Stimulated activated naive CD8-positive, alpha-beta T cell treated with anti-CD3 and anti-CD28 coated beads, Interleukin-15, amount 100 ng/mL, for 72 hours (primary cell): ENCODE measurements at places on chromosomes 16 and 17.
A peak's percentile ranks its signal among the peaks of the same experiment; 100 is the strongest.

- DNase-seq, result no peak
Observed at GRCh38 chr16:10519929-10520868, 60.2 kb downstream of the EMP2 start.

- DNase-seq, result no peak
Observed at GRCh38 chr17:77433385-77434135, 292.8 kb downstream of the SEC14L1 start.

DNA sequence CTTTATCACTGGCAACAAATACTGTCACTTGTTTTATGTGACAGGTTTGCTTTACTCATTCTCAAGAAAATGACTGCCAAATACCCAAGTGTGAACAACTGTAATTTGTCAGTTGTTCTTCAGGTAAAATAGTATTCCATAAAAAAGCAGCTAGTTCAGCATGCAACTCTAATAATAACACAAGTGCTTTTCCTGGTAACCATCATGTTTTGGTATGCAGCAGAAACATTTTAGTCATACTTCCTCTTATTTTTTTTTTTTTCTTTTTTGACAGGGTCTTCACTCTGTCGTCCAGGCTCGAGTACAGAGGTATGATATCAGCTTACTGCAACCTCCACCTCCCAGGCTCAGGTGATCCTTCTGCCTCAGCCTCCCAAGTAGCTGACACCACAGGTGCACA lies 4.6 kb downstream of the TERF2 start:
- DNase-seq, result no peak

DNA sequence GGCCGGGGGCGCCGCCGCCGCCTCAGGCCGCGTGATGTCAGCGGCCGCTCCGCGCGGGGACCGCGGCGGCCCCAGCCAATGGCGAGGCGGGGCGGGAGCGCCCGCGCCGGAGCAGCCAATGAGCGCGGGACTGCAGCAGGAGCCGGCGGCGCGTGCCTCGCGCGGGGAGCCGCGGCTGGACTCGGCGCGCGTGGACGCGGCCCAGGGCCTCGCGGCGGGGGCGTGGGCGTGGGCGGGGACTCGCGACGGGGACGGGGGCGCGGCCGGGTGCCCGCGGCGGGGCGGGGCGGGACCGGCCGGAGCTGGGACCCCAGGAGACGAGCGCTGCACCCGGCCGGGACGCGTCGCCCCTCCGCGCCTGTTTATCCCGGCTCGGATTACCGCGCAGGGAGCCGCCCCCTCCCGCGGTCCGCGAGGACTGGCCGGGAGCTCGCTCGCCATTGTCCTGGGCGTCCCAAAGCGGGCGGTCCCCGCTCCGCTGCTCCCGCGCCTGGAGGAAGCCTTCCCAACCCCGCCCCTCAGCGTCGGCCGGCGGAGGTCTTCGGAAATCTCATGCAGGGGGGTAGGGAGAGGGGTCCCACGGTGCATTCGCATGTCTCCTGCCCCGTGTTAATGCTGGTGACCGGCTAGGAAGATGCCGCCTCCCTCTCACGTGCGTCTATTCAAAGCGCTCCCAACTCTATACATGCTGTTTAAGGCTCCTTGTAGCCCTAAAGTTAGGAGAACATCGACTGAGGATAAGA lies at the start of gene RNF157:
Gene RNF157 (minus strand): TSS at position 33 of the 743 bp plus-strand sequence. CDS start 253 bp downstream, outside the sequence.
- DNase-seq, result peak; percentile 60

DNA sequence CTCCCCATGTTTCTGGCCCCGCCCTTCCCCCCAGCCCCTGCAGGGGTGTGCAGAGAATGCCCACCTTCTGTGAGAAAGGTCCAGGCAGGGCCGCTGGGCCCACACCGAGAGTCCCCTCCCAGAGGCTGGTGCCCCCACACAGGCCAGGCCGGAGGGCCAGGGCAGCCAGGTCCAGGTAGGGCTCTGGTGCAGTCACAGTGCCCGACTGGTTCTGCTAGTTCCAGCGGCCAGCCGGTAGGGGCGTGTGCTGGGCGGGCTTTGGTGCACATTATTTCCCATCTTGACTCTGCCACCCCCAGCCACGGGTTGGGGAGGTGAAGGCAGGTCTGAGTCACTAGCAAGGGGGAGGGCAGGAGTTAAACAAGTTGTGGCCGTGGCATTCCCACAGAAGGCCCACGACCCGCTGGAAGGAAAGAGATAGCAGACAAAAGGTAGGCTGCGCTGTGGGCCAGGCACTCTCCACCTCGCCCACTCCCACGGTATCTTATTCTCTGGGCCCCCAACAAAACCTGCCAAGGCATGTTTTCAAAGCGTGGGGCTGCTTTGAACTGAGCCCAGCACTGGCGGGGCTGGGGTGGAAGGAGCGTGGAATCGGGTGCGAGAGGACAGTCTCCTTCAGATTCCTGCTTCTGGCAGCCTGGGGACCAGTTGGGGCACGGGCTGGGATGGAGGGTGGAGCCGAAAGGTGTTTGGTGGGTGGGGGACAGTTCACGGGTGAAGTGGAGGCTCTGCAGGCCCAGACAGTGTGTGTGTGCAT lies 1.9 kb downstream of the EPN3 start:
- DNase-seq, result no peak

- DNase-seq, result no peak
Observed at GRCh38 chr16:19269098-19269497, 16.4 kb upstream of the CLEC19A start.

GRCh38 chr16:24583494-24583893 lies 44.1 kb downstream of the RBBP6 start:
- DNase-seq, result no peak

DNA sequence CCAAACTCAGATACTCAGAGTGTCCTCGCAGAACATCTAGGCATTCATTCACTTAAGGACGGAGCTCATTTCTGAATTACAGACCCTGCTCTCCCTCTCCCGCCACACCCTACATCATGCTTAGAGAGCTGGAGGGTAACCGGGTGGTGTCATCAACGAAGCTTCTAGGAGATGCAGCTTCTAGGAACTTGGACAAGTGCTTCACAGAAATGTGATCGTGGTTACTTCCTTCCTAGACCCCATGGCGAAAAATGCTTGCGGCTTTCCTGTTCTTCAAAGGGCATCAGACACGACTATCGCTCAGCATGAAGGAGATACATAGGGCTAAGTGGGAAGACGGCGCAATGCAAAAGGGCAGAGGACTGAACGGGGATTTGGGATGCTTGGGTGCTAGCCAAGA lies 126.8 kb downstream of the ZFHX3 start:
- peak; percentile 33 for DNase-seq

DNA sequence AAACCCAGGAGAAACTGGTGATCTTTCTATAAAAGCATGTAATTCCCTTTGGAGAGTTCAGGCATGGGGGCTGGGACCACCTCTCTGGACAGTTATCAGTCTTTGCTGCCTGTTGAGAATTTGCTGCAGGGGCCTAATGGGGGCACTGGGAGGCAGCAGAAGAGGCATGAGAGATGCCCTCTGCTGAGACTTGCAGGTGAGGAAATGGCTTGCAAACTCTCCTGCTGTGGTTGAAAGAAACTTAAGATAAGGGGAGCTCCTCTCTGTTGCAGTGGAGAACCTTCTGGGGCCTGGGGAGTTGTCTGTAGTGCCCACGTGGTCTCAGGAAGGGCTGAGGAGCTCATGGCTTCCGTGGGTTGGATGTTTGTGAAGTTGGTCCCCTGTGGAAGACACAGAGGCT lies 301.1 kb upstream of the FOXF1 start:
- DNase-seq, result no peak

DNA sequence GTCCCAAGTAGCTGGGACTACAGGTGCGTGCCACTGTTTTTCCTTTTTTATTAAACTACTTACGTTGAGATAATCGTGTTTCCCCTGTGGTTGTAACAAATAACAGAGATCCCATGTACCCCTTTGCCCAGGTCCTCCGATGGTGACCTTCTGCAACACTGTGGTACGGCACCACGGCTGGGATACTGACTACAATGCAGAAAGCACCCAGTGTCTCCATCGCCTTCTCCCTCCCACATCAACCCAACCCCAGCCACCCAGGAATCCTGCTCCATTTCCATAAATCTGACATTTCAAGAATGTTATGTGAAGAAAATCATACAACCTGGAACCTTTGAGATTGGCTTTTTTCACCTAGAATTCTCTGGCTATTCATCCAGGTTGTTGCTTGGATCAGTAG lies 22.1 kb downstream of the MPRIP start:
- no peak for DNase-seq

GRCh38 chr17:40443196-40443987 lies at the start of gene IGFBP4:
IGFBP4 (plus strand) TSS chr17:40443450; CDS start chr17:40443736, 286 bp downstream.
- peak; percentile 79 for DNase-seq

- no peak for DNase-seq
Observed at GRCh38 chr17:76004750-76005262, 4.2 kb downstream of the CDK3 start.

DNA sequence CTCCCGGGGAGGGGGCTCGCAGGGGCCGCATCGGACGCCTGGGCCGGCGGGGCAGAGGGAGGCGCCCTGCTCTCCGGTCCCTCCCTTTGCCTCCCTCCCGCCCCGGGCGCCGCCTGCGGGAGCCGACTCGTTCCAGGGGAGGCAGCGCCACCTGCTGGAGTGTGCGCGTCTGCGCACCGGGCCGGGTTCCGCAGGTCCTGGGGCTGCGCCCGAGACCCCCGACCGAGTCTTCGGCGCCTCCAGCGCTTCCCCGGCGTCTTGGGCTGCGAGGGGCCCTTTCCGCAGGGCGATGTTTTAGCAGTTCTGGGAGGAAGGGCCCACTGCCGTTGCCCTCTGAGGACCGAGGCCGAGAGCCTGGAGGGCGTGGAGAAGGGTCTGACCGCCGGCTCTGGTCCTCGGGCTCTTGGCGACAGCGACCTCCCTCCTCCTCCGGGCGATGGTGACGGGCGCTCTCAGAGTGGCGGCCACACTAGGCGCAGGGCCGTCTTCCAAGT lies 106.3 kb downstream of the SEC14L1 start:
- peak; percentile 87 for DNase-seq

DNA sequence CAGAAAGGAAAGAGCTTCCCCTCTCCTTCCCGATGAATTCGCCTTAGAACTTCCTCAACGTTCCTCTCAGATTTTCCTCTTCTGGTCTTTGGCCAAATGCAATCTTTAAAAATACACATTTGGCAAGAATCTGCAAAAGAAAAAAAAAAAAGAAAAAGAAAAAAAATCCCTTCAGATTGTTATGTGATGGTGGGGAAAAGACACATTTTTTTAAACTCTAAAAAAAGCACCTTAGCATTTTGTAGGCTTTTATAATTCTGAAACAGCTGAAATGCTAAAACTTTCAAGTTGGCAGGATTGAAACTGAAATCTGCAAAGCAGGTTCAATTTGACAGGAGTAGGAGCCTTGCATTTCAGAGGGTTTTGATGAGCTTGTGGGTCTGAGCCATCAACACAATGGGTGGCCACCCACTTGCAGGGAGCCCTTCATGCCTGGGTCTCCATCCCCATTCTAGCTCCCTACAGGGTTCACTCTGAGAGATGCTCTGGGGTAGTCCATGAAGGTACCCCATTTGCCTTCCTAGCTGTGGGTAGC lies 33.1 kb downstream of the CACNG3 start:
- no peak for DNase-seq

- DNase-seq, result no peak
Observed at GRCh38 chr17:39012725-39013124, 45.5 kb upstream of the FBXO47 start.

DNA sequence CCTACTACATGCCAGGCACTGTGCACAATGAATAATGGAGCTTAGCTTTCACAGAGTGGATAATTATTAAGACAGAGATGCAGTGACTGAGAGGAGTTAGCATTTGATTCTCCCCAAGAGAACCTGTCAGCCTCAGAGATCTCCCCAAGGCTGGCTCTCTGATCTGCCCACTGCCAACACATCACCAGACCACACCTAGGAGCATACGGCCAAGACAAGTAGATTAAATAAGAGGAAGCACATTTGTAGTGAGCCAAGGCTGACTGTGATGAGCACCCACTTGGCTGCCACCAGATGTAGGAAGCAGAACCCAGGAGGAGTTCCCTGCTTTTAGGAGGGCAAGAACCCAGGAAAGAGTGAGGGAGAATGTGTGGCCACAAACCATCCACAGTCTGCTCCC lies 130.1 kb downstream of the SPACA3 start:
- DNase-seq, result no peak

GRCh38 chr17:18117533-18117932 lies 9.0 kb downstream of the MYO15A start:
- no peak for DNase-seq

DNA sequence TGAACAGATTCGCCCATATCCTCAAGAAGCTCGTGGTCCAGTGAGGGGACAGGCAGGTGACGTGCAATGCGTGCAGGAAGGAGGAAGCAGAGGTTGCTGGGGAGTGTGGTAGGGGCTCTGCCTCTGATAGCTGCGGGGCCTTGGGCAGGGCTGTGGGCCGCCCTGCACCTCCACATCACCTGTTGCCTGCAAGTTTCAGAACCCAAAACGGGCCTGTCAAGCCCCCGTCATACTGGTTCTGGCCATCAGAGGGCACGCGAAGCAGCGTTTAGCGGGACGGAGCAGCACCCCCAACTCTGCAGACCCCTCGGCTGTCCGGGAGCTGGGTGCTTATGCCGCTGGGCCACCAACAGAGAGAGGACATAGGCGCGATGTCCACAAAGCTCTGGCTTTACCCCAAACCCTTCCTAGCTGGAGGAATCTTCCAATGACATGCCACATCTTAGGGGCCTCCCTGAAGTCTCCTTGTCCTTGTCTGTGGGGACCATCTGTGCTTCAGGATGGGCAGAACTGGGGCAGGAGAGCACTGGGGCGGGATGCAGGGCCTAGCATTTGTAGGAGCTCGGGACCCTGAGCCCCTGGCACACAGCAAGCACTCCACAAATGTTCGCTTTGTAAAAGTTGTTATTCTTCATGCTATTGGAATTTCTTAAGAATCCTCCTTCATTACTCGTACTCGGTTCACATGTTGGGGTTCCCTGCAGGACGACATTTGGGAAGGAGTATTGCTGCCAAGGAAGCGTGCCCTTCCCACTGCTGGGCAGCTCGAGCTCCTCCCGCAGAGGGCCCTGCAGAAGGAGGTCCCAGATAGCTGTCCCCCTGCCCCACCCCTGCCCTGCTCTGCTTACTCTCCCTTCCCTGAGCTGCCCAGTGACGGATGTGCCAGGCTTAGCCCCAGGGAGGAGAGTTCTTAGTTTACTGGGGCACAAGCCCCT lies 64.3 kb downstream of the CNGB1 start:
- DNase-seq, result peak; percentile 34

DNA sequence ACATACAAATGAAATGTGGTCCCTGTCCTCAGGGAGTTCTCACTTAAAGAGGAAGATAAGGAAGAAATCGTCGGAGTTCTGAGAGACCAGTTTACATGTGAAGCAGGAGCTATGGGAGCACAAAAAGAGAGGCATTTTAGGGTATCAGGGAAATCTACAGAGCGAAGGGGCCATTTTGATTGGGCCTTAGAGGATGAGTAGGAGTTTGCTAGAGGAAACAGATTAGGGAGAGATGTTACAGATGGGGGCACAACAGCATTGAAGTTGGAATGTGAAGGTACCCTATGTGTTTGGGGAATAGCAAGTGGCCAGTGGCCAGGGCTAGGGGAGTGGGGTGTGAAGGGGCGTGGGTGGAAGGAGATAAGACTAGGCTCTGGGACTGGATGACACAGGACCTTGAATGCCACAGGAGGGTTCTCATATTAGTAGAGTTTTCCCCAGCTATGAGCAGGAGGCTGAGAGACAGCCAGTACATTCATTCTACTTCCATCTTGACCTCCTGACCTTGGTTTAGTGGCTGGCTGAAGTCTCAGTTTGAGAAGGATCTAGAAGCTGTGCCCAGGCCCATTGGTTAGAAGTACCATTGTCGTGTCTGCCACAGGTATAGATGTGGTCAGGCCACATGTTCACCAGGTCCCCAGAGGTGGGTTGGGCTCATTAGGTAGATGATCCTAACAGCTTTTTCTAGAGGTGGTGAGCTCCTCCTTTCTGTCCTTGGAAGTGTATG lies 34.8 kb downstream of the CPNE2 start:
- DNase-seq, result no peak
